CMK (cell line): ENCODE measurements at places on chromosomes 6 and 20.

DNA sequence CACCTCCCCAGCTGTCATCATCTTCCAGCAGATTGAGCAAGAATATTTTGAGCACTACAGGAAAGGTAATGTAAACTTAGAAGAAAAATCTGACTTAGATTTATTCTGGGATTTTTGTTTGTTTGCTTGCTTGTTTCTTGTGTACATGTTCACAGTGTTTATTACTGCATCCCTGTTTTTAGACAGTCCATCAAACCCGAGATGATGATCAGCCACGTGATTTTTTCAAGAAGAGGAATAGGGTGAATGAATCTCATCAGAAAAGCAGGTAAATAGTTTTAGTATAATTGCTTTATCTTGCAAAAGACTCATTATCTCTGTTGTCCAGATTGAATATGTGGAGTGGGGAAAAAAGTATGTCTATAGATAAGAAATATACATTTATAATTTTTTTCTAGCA lies 2.1 kb downstream of the FAM217B start:
- no peak for DNase-seq

GRCh38 chr20:63567136-63567385 lies 7.0 kb downstream of the HELZ2 start:
- peak; percentile 71 for DNase-seq

- DNase-seq = no peak
Measured at GRCh38 chr6:81901551-81901966, 149.1 kb upstream of the TENT5A start.

DNA sequence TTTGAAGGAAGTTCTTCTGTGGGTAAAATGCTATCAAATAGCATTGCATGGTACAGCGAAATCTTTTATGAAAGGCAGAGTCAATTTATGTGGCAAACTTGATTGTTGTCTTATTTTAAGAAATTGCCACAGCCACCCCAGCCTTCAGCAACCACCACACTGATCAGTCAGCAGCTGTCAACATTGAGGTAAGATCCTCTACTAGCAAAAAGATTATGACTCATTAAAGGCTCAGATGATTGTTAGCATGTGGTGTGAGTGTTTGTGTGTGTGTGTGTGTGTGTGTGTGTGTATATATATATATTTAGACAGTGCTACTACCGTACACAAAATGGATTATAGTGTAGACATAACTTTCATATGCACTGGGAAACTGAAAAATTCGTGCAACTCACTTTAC lies 27.8 kb downstream of the LRRN4 start:
- no peak for DNase-seq

DNA sequence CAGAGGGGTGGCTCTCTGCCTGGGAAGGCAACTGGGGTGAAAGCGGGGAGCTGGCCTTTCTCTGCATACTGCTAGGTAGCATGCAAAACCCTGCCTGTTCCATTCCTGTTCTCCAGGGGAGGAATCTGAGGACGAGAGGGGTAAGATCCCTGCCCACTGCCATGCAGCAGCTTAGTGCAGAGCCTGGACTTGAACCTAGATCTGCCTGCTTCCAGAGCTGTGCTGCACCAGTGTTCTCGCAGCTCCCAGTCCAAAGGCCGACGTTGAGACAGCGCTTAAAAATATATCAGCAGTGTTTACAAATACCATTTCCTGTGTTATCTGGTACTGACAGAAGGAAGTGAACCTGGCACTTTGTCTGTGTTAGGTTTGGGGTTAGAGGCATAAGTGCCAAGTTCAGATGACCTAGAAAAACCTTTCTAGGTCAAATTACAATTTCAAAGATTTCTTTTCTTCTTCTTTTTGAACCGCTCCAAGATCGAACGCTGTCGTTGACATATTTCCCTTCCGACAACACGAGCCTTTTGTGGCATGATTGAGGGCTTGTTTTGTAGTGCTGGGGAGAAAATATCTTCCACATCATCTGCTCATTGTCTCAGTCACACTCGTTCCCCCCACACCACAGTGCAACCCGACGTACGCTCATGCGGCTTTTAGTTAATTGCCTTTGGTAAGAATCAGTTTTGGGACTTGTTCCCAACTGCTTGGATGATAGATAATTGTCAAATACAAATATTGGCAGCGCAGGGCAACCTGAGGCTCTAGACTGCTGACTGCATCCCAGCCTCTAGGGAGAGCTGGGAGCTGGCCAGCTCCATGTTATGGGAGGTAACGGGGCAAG lies 44.6 kb downstream of the TOX2 start:
- DNase-seq = no peak

GRCh38 chr6:148364056-148364824 lies 21.6 kb downstream of the SASH1 start:
- no peak for DNase-seq

- DNase-seq = no peak
Measured at GRCh38 chr6:50030777-50031562, 9.2 kb upstream of the DEFB110 start.

DNA sequence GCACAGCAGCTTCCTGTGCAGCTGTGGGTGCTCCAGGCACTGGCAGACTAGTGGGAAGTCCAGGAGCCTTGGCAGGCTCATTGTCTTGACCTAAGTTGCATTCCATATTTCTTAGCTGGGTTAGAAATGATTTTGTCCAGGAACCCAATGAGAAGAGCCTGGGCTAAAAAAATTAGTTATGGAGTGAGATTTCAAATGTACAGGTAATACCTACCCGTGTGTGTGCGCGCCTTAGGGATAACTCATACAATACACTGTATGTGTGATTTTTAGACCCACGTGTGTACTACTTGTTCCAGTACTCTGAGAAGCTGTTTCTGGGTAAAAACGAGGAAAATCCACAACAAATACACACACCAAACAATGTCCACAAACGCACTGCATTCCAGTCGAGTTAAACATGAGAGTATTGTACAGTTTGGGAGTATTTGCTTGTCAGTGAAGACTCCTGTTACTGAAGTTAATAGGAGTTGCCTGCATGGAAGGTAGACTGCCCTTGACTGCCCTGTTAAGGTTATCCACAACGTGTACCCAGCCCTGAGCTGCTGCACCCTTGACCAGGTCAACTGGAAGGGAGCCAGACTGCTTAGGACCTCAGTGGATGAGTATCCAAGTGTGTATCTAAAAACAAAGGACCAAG lies 1.4 kb downstream of the PAQR8 start:
- no peak for DNase-seq

- DNase-seq = no peak
Measured at GRCh38 chr6:18214003-18214402, 50.3 kb downstream of the DEK start.

DNA sequence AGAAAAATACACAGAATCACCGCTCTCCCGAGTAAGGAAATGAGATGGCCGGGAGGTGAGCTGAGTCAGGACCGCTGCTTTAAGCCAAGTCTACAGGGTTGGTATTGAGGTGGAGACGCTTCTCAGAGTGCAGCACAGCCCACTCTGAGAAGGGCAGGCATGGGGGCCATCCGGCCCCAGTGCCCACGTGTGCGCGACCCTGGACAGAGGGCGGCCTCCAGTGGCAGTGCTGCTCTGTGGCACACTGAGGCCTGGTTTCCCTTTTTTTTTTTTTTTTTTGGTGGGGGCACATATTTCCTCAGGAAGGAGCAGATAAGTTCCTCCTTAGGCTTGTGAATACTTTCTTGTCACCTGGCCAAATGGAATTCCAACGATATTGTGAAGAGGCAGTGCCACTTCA lies 88.8 kb downstream of the FOXC1 start:
- DNase-seq = no peak

DNA sequence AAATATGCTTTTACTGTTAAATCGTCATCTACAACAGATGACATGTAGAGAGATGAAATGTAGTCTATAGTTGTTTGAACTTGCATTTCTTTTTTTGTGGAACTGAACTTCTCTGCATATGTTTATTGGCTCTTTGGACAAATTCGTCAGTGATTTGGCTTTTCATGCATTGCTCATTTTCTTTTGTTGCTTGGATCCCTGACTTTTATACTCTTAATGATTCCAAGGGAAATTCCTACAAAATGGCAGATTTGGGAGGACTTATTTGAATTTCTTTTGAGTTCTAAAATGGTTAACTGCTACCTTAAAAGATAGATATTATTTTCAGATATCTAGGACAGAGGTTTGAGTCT lies 65.4 kb downstream of the UTRN start:
- DNase-seq = no peak

DNA sequence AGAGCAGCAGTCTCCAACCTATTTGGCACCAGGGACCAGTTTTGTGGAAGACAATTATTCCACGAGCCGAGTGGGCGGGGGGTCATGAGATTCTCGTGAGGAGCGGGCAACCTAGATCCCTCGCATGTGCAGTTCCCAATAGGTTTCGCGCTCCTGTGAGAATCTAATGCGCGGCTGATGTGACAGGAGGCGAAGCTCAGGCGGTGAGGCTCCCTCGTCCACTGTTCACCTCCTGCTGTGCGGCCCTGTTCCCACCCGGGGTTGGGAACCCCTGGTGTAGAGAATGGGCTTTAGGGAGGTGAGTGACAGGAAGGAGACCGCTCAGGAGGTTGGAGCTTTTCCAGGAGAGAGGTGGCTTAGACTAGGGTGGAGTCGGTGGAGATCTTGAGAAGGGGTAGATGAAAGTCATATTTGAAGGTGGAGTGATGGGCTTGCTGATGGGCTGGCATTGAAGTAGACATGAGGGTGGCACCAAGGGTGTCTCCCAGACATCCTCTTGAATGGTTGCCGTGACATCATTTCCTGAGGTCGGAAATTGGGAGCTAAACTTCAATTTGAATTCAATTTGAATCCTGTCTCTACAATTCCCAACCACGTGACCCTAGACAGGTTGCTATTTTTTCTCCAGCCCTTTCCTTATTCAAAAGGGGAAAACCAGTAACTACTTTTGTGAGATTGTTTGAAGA lies 1.5 kb upstream of the RAD21L1 start:
- DNase-seq = no peak

DNA sequence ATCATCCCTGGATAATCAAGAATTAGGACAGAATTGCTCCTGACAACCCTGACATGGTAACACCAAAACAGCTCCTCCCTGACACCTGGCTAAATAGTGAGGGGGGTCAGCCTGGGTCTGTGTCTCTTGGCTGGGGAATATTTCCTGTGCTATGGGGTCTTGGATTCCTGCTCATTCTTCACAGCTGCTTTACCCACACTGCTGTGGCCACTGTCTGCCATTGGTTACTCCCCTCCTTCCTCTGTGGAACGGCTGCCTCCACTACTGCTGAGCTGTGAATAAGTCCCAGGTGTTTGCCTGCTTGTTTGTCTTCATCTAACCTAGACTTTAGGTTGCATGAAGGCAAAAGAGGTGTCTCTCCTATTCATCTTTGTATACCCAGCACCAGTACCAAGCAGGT lies 33.9 kb upstream of the TXLNB start:
- DNase-seq = no peak

- peak; percentile 29 for DNase-seq
Measured at GRCh38 chr6:144284783-144285547, at the start of gene UTRN. Gene UTRN (plus strand): TSS chr6:144285335. CDS start chr6:144291829, 6,494 bp downstream.

DNA sequence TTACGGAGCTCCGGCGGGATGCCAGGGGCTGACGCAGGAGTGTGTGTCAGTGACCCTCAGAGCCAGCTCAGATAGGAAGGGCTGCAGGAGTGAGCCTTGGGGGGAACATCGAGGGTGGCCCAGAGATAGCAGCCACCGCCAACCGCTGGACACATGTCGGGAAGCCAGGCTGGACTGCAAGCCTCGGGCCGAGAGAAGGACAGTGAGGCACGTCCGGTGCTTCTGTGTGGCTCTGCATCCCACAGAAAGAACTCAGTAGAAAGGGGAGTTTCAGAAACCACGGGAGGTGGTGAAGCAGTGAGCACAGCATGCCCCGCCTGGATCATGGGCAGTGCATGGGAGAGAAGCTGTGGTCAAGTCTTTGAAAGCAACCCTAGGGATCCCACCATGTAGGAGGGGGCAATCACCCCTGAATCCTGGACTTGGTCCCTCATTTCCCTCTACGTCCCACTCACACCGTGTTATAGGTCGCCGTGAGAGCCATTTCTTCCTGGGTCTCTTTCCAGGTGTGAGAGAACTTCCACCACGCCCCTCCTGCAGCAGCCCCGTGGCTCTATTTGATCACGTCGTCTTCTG lies 383.7 kb upstream of the CDH4 start:
- no peak for DNase-seq

- no peak for DNase-seq
Measured at GRCh38 chr6:165961233-165961632, 206.4 kb downstream of the TBXT start.

GRCh38 chr6:2132916-2133315 lies 112.5 kb downstream of the GMDS start:
- no peak for DNase-seq

GRCh38 chr20:22555791-22556564 lies 28.4 kb downstream of the FOXA2 start:
- DNase-seq = no peak

DNA sequence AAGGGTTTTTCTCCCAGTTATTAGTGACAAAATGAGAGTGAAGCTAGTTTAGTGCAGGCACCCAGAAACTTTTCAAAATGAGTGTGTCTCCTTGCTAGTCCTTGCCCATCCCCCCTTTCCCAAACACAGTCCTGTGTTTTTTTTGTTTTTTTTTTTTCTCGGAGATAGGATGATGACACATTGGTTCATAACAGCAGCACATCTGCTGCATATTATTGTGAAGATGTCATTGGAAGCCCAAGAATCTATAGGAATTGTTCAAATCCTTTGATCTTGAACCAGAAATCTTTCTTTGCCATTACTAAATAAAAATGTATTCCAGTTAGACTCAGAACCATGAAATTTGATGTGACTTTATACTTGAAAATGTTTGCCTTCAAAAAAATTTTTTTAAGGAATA lies 162.4 kb downstream of the FRK start:
- no peak for DNase-seq

- DNase-seq = no peak
Measured at GRCh38 chr6:74534465-74535211, 671.2 kb downstream of the COL12A1 start.

DNA sequence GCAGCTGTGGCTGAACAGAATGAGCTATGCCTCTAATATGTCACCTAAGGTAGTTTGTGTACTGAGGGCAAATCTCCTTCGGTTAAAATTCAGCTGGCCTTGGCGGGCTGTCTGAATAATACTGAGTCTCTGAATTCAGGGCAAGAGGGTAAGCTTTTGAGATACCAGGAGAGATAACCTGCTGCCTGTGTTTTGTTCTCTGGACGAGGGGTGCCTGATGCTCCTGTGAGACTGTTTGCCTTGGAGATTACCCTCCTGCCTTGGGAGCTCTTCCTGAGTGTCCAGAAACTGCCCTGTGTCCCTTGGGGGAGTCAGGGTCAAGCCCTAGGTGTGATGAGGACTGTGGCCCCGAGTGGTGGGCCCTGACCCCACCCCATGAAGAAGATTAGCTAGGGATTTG lies 282.9 kb downstream of the KIF16B start:
- no peak for DNase-seq

DNA sequence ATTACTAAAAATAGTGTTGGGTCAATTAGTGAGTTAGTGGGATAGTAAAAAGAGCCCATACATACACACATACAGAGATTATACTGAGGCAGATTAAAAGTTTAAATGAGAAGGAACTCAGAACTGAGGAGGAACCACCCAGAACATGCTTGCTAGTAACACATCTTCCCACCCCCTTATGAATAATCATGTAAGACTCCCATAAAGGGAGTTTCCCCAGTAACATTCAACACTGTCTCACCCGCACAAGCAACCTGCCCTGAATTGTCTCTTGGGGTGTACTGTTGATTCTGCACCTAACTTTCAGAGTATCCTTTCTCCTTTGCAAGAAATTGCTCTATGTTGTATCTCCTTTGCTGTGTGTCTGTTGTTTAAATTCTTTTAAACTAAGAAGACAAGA lies 11.1 kb upstream of the HLA-DQB2 start:
- no peak for DNase-seq
